ENCODE measurements at places on chromosomes 6 and 20. TPM values are rescaled to one million over a fixed set of nuclear protein-coding genes. Genes with fewer than 3 reads are reported as not detected.
A peak's percentile ranks its signal among the peaks of the same experiment; 100 is the strongest.

DNA sequence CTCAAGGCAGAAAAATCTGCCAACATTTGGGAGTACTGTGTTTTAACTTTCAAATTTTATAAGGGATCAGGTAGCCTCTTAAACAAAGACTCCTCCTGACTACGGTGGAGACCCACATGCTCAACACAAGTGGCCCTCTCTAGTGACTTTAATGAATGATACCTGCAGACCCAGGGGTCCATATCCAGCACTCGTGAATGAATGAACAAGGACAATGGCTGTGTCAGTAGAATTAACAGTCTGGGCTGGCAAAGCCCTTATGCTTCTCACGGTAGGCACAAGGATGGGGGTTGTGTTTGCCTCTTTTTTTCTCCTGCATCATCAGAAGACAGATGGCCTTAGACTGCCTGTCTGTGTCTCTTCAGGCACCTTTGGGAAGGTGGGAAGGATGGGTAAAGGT, 112.6 kb upstream of the TRAF3IP2 start:
- H3K4me3 ChIP-seq = no peak overlapping the region
- peaks cover 6% of the 10 kb centered on the region for H3K4me1 ChIP-seq
- H3K27ac ChIP-seq = no peak overlapping the region
- H3K36me3 ChIP-seq = no peaks in the 10 kb centered on the region

DNA sequence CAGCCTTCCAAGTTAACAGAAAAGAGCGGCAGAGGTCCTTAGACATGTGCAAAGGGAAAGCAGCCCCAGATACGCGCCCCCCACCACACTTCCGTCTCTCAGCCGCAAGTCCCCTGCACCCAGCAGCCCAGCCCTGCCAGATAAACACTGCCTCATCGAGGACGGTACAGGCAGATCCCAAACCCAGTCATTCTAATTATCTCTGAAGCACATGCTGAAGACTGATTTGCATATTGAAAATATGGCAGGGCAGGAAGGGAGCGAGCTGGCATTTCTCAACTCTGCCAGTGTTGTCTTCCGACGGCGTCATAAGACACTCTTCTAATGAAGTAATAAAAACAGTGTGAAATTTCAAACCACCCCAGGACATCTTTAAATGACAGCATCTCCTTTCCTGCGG, 122.8 kb upstream of the CDH4 start:
- no peak overlapping the region for H3K4me3 ChIP-seq
- no peak for DNase-seq
- no peak overlapping the region for H3K27ac ChIP-seq
- no peaks in the 10 kb centered on the region for H3K36me3 ChIP-seq
- no peaks in the 10 kb centered on the region for H3K27me3 ChIP-seq
- peaks cover 3% of the 10 kb centered on the region for H3K4me1 ChIP-seq

DNA sequence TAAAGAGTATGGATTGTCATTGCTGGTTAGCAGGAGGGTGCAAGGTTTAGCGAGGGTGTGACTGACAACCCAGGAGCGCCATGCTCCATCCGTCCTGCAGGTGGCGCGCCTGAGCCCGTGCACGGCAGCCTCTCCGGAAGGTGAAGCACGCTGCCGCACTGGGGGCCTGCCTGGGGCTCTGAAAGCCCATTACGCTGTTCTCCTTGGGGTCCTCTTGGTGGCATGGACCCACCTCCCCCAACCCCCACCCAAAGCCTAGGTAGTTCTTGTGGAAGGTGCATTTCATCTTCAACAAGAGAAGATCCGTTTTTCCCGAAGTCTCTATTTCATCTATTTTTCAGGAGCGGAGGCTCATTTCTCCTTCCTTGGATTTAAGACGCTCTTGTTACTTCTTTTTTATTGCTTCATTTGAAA, 197.4 kb upstream of the KCNG1 start:
- H3K36me3 ChIP-seq = no peaks in the 10 kb centered on the region
- peaks cover 14% of the 10 kb centered on the region for H3K27me3 ChIP-seq
- no peak overlapping the region for H3K27ac ChIP-seq
- no peak for DNase-seq

- H3K27me3 ChIP-seq = no peaks in the 10 kb centered on the region
- no peak overlapping the region for H3K27ac ChIP-seq
- DNase-seq = no peak
- H3K4me3 ChIP-seq = no peak overlapping the region
Observed at GRCh38 chr6:135311446-135312200, 130.5 kb downstream of the MYB start.

GRCh38 chr20:33391722-33392415, 9.4 kb downstream of the CDK5RAP1 start:
- H3K27me3 ChIP-seq = no peaks in the 10 kb centered on the region
- H3K4me1 ChIP-seq = no peaks in the 10 kb centered on the region
- H3K4me3 ChIP-seq = no peak overlapping the region
- H3K27ac ChIP-seq = no peak overlapping the region
- peaks cover 5% of the 10 kb centered on the region for H3K36me3 ChIP-seq
- peak; percentile 78 for DNase-seq

DNA sequence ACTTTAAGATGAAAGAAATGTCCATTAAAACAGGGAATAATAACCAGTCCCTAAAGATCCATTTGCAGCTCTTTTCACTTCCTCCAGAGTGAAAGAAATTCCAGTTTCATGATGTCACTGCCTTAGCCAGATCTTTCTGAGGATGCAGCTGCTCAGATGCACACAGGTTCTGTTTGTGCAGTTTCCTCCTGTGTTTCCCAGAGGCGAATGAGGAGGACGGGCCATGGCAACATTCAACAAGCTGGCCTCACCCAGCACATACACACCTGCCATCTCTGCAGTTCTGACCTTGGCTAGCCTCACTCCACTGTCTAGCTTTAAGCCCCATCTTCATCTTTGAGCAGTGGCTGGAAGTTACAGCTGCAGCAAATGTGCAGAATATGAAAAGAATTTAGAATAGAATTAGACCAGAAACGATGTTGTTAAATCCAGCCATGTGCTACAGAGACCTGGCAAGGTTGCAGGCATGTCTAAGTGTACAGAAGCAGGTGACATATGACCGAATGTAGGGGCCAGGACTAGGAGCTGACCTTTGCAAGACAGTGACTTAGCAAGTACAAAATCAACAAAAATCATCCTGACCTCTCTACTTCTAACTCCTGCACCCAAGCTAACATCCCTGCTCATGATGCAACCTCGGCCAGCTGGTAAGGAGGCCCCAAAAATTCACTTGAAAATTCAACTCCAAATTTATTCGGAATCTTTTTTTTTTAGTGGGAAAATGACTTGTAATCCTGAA, 35.0 kb downstream of the FAM50B start:
- peak; percentile 75 for DNase-seq
- H3K27me3 ChIP-seq = no peaks in the 10 kb centered on the region
- H3K27ac ChIP-seq = no peak overlapping the region
- H3K36me3 ChIP-seq = no peaks in the 10 kb centered on the region
- peaks cover 9% of the 10 kb centered on the region for H3K4me1 ChIP-seq

DNA sequence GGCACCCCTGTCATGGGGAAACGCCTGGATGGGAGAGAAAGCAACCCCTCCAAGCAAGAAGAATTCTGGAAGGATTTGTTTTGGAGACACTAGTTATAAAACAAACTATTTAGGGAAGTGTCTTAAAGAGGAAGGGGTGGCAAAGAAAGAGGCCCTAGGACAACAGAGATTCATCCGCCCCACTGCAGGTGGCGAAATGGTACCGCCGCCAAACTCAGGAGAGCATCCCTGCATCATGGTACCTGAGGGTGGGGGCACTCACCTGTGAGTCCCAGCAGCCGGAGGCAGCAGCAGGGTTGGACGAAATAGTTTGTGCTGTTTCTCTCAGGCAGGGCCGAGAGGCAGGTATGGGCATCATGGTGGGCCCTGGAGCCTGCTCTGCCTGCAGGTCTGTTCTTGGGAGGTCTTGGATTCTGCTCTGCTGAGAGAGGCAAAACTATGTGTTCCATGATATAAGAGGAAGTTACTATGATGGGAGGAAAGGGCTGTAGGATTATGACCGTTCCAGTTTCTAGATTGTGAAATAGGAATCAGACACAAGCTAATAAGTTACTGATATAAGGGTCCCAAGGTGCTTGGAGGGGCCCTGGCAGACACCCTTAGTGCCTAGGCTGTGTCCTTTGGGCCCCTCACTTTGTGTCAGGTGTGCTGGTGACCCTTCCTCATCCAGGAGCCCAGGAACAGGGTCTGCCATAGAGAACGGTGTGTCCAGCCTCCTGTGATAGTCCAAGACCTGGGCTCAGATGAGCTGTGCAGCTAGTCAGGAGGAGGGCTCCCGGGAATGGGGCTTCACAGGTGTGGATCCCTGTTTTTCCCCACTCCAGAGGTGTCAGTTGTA, 20.4 kb downstream of the SIRPD start:
- no peak overlapping the region for H3K27ac ChIP-seq
- no peaks in the 10 kb centered on the region for H3K36me3 ChIP-seq
- H3K4me3 ChIP-seq = no peak overlapping the region
- no peaks in the 10 kb centered on the region for H3K4me1 ChIP-seq
- DNase-seq = no peak

GRCh38 chr6:142700032-142700431, 244.9 kb downstream of the HIVEP2 start:
- no peak overlapping the region for H3K27ac ChIP-seq
- H3K36me3 ChIP-seq = no peaks in the 10 kb centered on the region
- H3K4me1 ChIP-seq = peaks cover 7% of the 10 kb centered on the region

- no peaks in the 10 kb centered on the region for H3K4me1 ChIP-seq
- no peak for DNase-seq
- no peaks in the 10 kb centered on the region for H3K36me3 ChIP-seq
- no peaks in the 10 kb centered on the region for H3K27me3 ChIP-seq
Observed at GRCh38 chr6:79446006-79446405, 91.2 kb downstream of the LCA5 start.

DNA sequence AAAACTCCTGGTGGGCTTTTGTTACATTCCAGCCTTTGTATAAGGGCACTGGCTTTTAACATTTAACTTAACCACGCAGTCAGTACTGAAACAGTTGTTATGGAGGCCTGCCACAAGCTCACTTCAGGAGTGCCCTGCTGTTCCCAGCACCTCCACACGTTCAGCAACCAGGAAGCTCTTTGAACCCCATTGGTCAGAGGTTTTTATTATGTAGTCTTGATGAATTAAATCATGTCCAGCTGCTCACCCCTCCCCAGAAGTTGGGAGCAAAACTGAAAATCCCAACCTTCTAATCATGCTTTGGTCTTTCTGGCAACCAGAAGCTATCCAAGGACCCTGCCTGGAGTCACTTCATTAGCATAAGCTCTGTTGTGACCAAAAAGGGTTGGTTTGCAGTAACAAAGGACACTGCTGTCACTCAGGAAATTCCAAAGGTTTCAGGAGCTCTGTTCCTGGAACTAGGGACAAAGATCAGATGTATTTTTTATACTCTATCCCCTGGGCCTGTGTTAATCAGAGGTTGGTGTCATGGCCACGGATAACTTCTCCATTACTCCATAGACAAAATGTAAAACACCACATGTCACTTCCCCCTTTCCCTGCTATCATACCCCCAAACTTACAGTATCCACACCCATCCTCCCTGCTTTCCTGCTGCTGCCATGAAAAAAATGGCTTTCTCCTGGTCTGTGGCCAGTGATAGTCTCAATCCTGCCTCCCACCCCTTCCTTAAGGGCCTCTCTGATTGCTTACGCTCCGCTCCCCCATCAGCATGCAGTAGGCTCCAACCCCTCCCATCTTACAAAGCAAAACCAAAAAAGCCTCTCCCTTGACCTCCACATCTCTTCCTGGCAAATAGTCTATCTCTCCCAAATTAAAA, 3.1 kb downstream of the ARMC12 start:
- no peak for DNase-seq
- no peaks in the 10 kb centered on the region for H3K4me1 ChIP-seq
- H3K36me3 ChIP-seq = no peaks in the 10 kb centered on the region
- no peak overlapping the region for H3K27ac ChIP-seq
- H3K4me3 ChIP-seq = no peak overlapping the region
- no peaks in the 10 kb centered on the region for H3K27me3 ChIP-seq

DNA sequence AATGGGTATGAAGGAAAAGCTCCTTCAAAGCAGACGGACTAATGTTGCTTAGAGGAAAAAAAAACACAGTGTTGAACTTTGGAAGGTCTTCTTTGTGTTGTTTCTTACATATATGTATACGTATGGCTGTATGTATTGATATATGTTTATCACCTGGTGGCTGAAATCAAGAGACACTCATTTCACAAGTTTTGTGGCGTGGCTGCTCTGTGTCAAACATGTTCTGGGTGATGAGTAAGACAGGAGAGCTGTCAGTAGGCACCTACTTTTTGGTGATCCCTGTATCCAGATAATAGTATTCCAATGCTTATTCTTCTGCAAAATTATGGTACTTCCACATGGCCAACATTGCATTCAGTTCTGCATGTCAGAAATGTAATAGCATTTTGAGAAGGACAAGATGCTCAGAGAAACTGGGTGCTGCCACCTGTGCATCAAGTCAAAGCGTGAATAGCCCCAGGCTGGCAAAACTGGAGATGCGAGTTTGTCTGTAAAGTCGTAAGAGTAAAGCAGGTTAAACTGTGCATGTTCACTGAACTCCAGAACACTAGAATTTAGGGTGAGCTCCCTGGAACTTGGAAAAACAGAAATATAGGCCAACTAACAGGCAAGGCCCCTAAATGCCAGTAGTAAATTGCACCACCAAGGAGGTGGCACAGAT, 67.9 kb downstream of the ARMC2 start:
- no peak for DNase-seq
- H3K36me3 ChIP-seq = no peaks in the 10 kb centered on the region
- no peak overlapping the region for H3K4me3 ChIP-seq
- no peaks in the 10 kb centered on the region for H3K4me1 ChIP-seq

DNA sequence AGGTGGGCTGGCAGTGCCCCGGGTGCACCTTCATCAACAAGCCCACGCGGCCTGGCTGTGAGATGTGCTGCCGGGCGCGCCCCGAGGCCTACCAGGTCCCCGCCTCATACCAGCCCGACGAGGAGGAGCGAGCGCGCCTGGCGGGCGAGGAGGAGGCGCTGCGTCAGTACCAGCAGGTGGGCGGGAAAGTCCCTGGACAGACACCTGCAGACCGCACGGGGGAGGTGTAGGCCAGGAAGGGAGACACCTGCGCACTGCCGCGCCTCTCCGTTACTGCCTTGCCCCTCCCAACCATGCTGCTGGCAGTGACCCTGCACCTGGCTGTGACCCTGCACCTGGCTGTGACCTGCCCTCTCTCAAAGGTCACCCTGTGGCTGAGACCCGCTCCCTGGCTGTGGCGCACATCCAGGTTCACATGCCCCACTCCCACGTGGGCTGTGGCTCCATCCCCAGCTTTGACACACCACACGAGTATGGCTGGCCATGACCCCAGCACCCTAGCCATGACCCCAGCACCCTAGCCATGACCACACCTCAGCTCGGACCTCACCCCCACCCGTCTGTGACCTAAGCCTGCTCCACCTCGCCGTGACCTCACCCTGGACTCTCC, 11.6 kb downstream of the RBCK1 start:
- no peak for DNase-seq
- H3K27me3 ChIP-seq = no peaks in the 10 kb centered on the region
- peaks cover 14% of the 10 kb centered on the region for H3K36me3 ChIP-seq
- no peak overlapping the region for H3K4me3 ChIP-seq
- H3K4me1 ChIP-seq = no peaks in the 10 kb centered on the region

B4GALT5 gene
- total RNA-seq = 19.0 TPM

PPIL1 gene
- total RNA-seq = 12.8 TPM

EYA2 gene
- 1.7 TPM for total RNA-seq

OR12D3 gene
- not detected for total RNA-seq

Measured in fibroblast of lung (primary cell).